ENCODE measurements at places on chromosomes 3 and 15.

DNA sequence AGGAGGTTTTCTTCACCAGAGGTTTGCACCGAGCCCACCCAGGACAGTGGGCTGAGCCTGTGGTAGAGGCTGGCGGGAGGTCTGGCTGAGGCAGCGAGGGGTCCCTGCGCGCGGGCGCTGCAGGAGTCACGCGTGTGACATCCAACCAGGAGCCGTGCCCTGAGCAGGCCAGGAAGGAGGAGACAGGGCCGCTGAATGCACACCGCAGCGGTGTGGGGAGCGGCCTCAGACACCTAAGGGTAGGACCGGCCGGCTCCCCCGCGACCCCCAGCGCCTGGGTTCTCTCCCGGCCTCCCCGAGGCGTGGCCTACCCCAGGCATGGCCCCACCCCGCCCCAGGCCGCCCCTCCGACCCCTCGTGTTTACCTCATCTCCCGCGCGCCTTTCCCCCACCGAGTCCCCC is 412 bp downstream of the SLC41A3 start:
- peak; percentile 66 for DNase-seq

GRCh38 chr15:90512981-90513380 is 16.7 kb upstream of the CRTC3 start:
- DNase-seq, result no peak

- no peak for DNase-seq
These were observed 265.4 kb downstream of the VPS13C start for GRCh38 chr15:61794881-61795280.

- DNase-seq, result no peak
These were observed 79.1 kb upstream of the MEF2A start for GRCh38 chr15:99486371-99487336.

DNA sequence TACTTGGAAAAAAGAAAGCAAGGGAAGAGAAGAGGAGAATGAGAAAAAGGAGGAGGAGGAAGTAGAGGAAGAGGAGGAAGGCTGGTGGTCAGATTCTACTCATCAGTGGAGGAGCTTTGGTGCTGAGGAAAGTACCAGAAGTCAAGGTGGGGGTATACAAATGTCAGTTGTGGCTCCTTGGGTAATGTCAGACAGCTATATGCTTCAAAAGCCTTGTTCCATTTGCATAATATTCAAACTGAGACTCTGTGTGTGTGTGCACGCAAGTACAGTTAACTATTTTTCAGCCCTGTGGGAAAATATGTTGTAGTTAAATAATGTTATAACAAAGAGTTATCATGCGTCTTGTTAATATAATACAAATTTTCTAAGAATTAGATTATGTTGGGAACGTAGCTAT is 609.7 kb downstream of the PDCD6IP start:
- DNase-seq, result no peak

DNA sequence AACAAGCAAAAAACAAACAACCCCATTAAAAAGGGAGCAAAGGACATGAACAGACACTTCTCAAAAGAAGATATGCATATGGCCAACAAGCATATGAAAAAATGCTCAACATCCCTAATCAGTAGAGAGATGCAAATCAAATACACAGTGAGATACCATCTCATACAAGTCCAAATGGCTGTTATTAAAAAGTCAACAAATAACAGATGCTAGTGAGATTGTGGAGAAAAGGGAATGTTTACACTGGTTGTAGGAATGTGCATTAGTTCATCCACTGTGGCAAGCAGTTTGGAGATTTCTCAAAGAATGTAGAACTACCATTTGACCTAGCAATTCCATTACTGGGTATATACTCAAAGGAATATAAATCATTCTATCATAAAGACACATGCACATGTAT is 44.5 kb downstream of the RIOX2 start:
- DNase-seq, result no peak

DNA sequence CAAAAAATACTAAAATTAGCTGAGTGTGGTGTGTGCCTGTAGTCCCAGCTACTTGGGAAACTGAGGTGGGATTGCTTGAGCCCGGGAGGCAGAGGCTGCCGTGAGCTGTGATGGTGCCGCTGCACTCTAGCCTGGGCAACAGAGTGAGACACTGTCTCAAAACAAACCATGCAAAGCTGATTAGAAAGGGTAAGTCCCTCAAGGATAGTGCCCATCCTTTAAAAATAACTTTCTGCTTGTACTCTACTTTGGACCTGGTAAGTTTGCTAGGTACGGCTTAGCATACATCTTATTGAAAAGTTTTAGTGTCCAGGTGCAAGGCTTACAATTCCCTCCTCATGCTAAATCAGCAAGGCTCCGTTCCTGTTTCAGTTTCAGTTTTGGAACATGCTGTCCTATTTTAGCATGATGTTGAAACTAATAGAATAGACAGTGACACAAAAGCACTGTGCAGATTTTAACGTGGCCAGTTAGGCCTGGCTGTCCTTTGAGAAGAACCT is 21.4 kb downstream of the FEM1B start:
- no peak for DNase-seq

DNA sequence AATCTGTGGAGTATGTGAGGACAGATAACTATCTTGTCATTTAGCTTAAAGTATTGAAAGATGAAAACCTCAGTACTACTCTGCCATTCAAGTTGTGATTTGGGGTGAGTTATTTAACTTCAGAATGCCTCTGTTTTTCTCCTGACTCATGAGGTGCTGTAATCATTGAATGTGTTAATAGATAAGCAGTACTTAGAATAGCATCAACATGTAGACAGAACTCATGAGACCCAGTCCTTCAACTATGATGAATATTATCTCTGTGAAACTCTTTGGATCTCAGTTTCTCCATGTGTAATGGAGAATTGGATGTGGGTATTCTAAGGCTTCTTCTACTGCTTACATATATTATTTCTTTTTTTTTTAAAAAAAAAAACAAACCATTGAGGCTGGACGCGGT is 431.4 kb downstream of the GRM7 start:
- DNase-seq, result no peak

- DNase-seq, result no peak
These were observed 54.1 kb upstream of the TFRC start for GRCh38 chr3:196135693-196136639.

- peak; percentile 61 for DNase-seq
These were observed 17.8 kb upstream of the SCAMP5 start for GRCh38 chr15:74977599-74977998.

DNA sequence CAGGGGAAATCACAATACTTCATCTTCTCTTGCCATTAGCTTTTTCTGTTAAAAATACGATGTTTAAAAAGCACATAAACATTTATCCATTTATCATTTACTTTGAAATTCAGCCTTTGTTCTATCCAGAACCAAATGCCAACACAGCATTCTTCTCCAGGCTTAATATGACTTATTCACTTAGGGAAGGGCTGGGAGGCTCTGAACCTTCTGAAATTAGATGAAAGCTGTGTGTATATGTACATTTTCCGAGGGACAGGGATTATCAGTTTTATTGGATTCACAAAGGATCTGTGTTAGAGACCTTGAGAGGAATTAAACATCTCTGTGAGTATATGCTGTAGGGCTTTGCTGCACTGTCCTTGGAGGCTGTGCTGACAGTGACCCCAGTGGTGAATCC is 210.6 kb upstream of the UBE3A start:
- no peak for DNase-seq

DNA sequence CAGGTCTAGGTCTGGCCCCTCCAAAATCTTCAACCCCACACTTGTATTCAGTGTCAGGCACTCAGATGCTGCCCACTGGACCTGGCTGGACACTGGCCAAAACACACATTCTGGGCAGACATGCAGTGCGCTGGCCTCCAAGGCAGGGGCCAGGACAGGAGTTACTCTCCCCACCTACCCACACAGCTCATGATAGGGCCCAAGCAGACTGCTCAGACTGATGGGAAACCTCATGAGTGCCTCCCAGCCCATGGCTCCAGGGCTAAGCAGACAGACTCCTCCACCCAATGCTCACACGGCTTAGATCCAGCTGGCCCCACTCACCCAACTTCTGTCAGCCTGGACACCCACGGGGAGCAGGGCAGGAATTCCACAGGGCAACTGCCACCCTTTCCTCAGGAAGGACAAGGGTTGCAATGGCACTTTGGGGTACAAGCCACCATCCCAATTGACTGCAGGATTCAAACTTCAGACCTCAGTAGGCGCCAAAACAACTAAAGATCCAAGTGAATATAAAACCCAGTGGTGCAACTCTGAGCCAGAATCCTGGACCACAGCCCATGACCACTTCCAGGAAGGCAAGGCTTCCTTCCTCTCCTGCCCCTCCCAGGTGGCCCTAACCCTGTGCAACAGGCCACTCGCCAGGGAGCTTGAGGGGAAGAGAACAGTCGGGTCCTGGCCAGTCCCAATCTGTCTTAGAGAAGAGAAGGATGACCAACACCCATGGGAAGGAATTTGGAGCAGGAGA is 1.4 kb downstream of the LTF start:
- no peak for DNase-seq

GRCh38 chr3:2898591-2899353 is 211.4 kb downstream of the IL5RA start:
- DNase-seq, result no peak

DNA sequence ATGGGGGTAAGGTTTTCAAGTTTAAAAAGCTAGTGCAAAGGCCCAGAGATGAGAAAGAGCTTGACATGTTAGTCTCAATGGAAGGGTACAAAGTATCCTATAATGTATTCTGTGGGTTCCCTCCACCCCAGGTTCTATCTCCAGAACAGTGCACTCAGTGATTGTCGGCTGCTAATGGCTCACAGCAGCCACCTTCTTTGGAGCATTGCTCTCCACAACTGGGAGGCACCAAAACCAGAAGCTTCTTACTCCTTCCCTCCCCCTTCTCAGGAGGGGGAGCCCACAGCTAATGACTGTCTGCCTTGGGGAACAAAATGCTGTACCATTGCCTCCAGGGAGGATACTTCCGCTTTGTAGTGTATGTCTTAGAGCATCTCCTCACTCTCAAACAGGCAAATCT is 439.4 kb upstream of the RBMS3 start:
- no peak for DNase-seq

GRCh38 chr15:68080783-68081182 is 26.7 kb downstream of the PIAS1 start:
- DNase-seq, result no peak

- DNase-seq, result no peak
These were observed 12.5 kb upstream of the NCBP2 start for GRCh38 chr3:196954832-196955231.

DNA sequence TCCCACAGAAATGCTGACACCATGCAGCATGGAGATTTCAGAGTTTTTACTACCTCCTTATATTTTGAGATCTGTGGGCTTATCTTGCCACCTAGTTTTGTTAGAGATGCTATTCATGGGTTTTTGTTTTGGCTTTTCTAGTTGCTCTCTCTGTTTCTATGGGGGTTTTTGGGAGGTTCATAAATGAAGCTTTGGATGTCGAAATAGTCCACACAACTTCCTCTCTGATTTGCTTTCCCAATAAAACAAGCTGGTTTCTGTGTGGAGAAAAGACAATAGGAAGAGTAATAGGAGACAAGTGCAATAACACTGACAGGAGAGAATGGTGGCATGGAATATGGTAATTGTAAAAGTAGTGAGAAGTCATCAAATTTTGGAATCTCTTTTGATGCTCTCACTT is 106.8 kb upstream of the GPR149 start:
- no peak for DNase-seq

DNA sequence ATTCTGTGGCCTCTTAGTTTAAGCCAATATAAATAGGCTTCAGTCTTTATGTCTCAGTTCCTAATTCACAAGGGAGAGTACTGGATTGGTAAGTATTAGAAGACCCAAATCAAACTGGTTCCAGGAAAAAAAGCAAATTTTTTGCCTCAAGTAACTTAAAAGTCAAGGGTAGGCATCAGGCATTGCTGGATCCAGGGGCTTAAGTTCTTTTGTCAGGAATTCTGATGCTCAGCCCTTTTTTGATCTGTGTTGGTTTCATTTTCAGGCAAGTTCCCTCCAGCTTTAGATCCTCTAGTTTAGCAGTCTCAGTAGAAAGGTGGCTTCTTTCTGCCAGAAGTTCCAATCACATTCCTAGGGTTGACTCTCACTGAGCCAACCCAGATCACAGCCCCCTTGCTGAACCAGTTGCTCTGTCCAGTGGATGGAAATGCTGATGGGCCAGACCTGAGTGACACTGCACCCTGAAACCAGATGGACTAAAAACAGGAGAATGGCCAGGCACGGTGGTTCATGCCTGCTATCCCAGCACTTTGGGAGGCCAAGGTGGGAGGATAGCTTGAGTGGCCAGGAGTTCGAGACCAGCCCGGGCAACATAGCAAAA is 253.5 kb downstream of the SHQ1 start:
- DNase-seq, result no peak

- DNase-seq, result no peak
These were observed 9.8 kb downstream of the DPH3 start for GRCh38 chr3:16254916-16255315.

- no peak for DNase-seq
These were observed 6.9 kb downstream of the CP start for GRCh38 chr3:149214702-149215101.

GRCh38 chr3:54965746-54966145 is 37.9 kb upstream of the LRTM1 start:
- DNase-seq, result no peak

- no peak for DNase-seq
These were observed 17.4 kb upstream of the SECISBP2L start for GRCh38 chr15:49063402-49064280.

DNA sequence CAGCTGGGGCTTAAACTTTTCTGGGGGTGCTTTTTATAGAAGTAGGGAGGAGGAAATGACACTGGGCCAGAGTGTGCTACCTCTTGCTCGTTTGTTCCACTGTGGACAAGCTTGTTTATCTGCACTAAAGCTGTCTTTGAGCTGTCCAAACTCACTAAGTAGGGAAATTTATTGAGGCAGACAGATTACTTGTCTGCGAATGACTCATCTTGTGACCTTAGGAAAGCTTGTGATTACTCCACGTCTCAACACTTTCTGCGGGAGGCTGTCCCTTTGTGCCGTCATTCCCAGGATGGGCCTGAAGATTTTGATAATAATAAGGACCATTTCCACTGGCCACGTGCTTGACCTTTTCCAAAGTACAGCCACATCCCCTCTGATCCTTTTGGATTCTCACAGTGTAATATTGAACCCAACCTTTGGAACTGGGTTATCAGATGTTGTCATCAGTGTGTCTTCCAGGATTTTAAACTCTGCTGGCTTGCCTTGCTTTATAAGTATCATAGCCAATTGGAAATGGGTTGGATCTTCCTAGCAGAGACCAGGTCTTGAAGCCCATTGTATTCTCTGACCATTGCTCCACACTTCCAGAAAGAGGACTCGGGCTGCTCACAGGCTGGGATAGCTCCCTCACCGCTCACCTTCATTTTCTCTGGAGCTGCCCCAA is 84.7 kb downstream of the AGBL1 start:
- peak; percentile 9 for DNase-seq
